Stimulated activated CD4-positive, alpha-beta T cell treated with anti-CD3 and anti-CD28 coated beads, Interleukin-2, amount 100 ng/mL, for 48 hours (primary cell): ENCODE measurements at places on chromosomes 1 and 21.

- DNase-seq = no peak
Measured at GRCh38 chr1:151992303-151993083, 1.2 kb downstream of the S100A10 start.

DNA sequence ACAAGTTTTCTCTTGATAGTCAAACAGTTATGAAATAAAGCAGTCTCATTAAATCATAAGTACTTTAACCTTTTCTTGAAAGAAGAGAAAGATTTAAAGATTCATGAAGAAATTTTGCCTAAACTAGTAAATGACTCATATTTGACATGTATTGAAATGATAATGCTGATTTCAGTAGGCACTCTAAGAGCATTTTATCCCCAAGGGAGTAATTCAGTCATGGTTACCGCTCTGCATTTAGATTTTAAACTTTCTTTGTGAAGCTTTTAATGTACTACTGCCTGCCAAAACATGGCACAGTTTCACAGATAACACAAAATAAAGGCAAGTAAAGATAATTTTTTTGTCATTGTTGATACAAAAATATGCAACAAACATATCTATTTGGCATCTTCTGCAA, 6.8 kb downstream of the USH2A start:
- DNase-seq = no peak

GRCh38 chr1:22861764-22862440, 110.8 kb downstream of the LACTBL1 start:
- DNase-seq = peak; percentile 18

DNA sequence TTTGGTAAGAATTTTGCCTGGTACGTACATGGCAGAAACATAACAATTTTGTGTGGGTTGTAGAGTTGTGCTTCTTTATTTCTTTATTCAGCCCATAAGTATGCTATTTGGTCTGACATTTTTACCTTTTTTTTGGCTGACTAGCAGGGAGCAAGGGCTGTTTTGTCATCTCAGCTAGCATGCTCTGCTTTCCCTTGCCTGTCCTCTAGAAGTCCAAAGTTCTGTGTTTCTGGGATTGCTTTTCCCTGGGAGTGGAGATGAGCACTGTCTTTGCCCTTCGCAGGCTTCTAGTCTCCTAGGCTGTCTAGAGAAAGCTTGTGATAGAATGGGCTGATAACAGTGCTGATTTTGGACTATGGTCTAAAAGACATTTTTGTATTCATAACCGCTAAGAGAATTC, 7.5 kb downstream of the UCK2 start:
- DNase-seq = no peak

- DNase-seq = no peak
Measured at GRCh38 chr21:15018382-15018781, 46.4 kb downstream of the NRIP1 start.

DNA sequence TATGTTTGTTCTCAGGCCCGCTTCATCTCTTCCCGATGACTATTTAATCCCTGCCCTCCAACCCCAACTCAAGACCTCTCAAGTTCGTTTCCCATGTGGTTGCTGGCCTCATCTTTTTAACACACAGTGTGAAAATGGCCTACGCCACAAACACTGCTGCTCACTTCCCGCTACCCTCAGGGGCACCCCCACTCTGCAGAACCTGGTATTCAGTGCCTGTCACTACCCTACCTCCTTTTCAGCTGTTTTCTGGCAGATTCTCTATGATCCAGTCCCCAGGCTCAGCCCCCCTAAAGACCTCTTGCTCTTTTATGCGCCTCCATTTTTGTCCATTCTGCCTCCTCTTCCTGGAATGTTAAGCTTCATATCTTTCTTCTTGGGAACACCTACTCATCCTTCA, 152.6 kb upstream of the C1orf174 start:
- DNase-seq = no peak

GRCh38 chr1:109827986-109828385, 64.3 kb upstream of the EPS8L3 start:
- no peak for DNase-seq

- DNase-seq = no peak
Measured at GRCh38 chr1:224193319-224193966, 10.4 kb downstream of the DEGS1 start.
